Left cardiac atrium (tissue), 4 donors: ENCODE measurements at places on chromosomes 6 and 20.

DNA sequence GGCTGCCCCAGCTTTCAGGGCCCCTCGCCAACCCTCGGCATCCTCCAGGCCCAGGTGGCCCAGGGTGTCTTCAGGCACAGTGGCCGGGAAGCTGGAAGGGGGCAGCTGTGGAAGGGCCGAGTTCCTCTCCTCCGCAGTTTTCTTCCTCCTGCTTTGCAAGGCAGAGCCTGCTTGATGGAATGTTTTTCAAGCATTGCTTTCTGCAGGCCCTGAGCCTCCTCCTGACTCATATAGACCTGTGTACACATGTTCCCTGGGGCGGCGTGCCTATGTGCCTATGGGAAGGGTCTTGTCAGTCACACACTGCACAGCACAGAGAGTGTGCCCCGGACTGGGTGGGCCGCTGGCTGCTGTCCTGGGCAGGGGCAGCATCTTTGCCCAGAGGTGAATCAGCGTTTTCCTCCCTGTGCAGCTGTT is 107.5 kb downstream of the ERMARD start:
- DNase-seq = no peak

DNA sequence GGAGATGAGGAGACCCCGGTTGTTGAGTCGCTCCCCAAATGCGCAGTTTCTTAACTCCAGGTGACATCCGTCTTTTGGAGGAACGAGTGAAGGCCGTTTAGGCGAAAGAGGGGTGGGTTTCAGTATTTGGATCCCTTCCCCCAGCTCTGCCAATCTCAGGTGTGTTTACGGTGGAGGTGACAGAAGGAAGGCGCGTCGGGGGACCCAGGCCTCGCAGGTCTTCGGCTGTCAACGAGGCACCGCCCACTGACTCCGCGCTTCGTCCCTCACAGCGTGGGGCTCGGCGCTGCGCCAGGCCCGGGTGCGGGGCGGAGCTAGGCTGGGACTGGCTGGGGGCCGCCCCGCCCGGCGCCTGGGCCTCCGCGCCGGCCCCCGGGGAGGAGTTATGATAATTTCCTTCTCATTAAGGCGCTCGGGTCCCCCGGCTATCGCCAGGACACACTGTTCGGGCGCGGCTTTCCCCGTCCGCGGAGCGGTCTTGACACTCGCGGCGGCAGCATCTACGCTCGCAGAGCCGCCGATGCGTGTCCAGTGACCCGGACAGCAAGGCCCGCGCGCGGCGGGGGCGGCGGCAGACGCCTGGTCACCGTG is at the start of gene TFAP2C:
TFAP2C (plus strand) TSS at position 434 of the 591 bp plus-strand sequence. CDS start 239 bp downstream, outside the sequence.
- peak; percentile 76 for DNase-seq

DNA sequence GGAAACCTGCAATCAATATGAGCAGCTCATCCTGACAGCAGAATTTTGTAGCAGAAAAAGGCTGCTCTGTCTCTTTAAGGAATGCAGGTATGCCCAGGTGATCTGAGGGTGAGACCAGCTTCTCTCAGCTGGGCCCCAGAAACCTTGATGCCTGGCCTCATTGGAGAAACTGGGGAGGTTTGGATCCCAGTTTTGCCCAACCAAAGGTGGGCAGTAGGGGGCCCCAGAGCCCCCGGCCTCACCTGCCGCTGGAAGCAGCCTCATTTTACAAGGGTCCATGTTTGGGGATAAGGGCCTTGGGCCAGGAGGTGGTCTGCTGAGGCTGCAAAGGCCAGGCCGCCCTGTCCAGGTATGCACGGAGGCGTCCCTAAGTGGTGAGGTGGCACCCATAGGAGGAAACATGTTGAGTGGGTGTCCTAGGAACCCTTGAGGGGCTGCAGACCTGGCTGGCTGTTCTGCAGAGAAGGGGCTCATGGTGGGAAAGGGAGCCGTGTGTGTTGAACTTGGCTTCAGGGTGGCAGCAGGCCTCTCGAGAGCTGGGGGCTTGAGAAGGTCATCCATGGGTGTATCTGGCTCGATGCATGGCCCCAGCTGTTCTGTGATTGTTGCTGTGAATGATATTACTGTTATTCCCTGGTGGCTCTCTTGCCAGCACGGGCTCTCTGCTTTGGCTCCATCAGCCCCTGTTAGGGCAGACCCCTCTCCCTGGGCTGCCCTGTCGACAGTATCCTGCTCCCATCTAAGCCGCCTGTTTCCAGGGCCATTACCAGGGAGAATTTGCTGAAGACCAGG is 208.4 kb downstream of the CDH4 start:
- no peak for DNase-seq

- DNase-seq = no peak
Observed at GRCh38 chr6:106102967-106103727, 17.0 kb downstream of the PRDM1 start.

DNA sequence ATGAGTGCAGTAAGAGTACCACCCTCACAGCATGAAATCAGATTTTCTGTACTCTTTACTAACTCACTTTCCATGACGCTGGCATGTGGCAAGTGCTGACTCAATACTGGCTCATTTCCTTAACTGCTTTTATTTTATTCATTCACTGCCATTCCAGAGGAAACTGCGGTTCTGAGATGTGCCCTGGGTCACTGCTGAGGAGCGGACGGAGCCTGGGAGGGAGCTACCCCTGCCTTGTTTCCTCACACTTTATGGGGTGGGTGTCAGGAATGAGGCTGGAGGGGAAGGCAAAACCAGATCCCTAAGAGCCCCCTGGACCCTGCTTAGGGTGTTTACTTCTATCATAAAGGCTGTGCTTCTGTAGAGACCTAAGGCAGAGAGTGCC is 14.4 kb downstream of the NT5E start:
- DNase-seq = peak; percentile 58

DNA sequence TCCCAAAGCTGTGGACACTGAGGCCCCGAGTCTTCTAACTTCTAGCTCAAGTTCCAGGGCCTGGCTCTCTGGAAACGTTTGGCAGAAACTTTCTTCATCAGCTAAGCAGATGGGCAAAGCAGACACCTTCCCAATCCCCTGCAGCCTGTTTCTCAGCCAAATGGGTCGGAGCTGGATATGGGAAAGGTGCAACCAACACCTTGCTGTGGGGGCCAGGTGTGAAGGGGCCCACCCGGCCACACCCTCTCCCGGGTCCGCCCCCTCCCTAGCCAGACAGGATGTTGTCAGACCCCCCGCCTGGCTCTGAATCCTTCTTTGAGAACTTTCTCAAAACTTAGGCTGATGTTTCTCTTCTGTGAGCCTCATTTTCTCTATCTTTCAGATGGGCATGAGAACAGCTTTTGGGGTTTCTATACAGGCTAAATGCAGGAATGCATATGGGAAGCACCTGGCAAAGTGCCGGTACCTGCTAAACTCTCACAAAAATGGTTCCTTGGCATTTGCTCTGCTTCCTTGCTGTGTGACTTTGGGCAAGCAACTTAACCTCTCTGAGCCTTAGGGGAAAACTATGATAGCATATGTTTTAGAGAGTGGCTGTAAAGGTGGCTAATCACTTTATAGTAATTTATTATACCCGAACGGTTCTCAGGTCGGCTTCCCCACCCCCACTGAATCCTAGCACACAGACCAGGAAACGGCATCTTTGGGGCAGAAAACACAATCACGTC is 1.8 kb downstream of the SNAI1 start:
- DNase-seq = no peak

DNA sequence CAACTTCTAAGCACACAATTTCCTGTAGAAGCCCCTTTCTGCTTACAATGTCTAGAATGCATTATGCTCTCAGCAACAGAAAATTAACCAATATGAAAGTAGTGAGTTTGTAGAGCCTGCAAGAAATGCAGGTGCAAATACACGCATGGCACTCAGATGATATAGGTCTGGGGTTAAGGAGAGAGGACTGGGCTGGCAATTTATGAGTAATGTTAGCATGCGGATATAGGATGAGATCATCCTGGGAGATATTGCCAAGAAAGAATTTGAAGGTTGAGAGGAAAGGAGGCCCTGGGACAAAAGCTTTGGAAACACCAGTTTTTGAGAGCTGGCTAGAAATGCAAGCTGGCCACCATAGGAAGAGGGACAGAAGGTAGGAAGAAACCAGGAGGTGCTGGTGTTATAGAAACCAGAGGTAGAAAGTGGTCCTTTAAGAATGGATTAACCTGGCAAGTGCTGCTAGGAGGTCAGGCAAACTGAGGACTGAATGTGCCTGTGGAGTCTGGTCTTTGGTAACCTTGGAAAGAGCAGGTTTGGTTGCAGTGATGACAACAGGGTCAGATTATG is 183.2 kb upstream of the MYLIP start:
- DNase-seq = no peak

DNA sequence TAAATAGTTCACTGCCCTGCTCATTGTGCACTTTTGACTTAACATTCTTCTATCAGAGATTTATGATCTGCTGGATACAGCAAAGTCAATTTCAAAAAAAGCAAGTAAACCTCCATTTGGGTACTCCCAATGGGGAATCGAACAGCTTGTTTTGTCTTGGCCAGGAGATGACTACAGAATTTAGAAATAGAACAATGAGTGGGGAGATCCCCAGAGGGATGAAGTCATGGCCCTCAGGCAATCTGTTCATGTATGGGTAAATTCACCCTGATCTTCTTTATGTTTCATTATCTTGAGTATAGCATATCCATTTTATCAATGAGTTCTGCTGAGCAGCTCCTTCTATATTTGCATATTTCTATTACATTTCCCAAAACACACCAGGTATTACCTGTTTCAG is 1681.9 kb downstream of the HACE1 start:
- no peak for DNase-seq

- no peak for DNase-seq
Observed at GRCh38 chr20:21681922-21682318, 23.5 kb upstream of the PAX1 start.

GRCh38 chr6:45951321-45952167 is 64.1 kb downstream of the CLIC5 start:
- DNase-seq = no peak

- DNase-seq = no peak
Observed at GRCh38 chr6:148703900-148704299, 42.9 kb upstream of the UST start.

- DNase-seq = no peak
Observed at GRCh38 chr6:108677357-108677756, 116.6 kb downstream of the FOXO3 start.

DNA sequence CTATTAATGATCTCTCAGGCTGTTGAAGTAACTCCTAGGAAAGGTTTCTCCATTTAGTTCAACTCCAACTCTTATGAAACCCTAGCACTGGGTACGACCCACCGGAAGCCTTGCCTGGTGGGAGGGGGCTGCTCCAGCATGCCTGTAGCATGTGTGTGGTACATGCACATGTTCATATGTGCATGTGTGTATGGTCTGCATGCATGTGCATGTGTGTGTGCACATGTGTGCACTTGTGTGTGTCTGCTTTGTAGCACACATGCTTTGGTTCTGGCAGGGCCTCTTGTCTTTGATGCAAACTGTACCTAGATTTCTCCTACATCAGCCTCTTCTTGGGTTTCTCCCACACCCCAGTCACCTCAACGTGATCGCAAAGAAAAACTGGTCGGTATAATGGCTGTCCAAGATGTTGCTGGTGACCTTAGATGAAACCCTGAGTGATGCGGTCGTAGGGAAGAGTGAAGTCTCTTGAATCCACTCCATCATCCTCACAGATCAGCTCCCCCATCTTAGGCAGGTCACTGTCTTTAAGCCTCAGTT is 193.5 kb downstream of the MYLK4 start:
- no peak for DNase-seq

DNA sequence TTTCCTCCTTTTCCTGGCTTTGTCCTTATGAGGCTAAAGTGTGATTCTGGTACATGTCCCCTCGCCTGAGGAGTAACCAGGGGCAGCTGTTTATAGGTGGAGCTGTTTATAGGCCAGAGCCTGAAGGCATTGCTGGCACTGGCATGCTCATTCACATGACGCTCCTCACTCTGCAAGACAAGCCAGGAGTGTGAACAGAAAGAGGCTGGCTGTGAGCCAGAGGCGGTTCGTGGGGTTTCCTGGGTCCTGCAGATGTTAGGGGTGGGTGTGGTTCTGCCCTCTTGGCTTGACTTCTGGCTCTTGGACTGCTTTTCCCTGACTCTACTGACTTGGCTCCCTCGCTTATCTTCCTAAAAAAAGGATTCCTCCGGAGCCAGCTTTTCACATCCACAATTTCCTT is 12.8 kb upstream of the MDFI start:
- DNase-seq = no peak

GRCh38 chr6:42427871-42428270 is 23.9 kb downstream of the TRERF1 start:
- DNase-seq = no peak

DNA sequence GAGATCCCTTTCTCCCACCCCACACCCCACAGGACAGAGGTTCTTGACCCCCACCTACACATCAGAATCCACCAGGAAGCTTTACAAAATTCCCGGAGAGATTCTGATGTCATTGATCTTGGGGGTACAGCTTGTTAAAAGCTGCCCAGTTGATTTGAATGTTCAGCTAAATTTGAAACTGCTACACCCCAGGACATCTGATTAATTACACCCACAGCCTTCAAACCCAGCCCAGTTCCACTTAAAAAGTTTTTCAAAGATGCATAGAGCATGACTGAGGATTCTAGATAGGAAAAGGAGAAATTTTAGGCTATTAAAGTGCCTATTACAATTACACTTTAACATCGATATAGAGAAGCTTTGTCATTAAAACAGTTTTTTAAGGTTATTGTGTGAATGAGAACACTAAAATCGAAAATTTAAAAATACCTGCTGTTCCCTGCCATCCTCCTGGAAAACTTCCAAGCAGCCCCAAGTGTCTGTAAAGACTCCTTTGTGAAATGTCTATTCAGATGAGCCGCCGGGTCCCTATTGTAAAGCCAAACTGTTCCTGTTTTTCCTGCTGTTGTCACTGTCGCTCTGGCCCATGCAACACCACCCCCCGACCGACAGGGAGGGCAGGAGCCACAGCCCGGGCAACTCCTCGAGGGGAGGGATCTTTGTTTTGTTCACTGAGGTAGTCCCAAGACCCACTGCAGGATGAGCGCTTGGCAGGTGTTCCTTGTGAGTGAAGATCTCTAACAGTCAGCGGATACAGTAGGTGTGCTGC is 132.5 kb upstream of the PHACTR3 start:
- DNase-seq = no peak

DNA sequence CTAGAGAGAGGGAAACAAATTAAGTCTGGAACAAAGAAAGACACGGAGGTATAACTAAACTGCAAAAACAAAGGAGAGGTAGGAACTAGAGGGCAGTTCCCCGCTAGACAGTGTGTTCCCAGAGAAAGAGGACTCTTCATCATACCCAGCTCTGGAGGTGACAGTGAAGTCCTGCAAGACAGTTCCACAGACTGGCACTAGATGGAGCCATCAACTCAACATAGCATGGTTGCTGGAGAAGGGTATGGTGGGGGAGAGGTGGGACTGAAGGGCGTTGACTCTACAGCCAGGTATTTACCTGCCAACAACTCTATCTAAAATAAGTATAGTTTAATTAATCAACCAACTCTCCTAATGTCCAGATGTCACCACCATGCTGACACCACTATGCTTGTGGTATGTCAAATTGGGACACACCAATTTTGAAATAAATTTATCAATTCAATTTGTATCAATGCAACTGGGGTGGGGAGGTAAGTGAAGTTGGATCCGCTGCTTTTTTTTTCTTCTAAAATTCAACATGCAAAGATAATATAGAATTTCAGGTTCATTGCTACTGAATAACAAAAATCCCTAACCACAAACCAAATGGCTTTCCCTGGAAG is 9.7 kb downstream of the BACH2 start:
- no peak for DNase-seq

- no peak for DNase-seq
Observed at GRCh38 chr6:98833057-98833306, 1.4 kb upstream of the POU3F2 start.
